Gastroesophageal sphincter (tissue), 4 donors: ENCODE measurements at places on chromosomes 3 and 15.

GRCh38 chr15:90585863-90586262 is 56.1 kb downstream of the CRTC3 start:
- H3K27ac ChIP-seq, result no peak overlapping the region
- no peaks in the 10 kb centered on the region for H3K27me3 ChIP-seq
- H3K36me3 ChIP-seq, result no peaks in the 10 kb centered on the region
- peak; percentile 66 for ATAC-seq
- H3K4me1 ChIP-seq, result peaks cover 2% of the 10 kb centered on the region

DNA sequence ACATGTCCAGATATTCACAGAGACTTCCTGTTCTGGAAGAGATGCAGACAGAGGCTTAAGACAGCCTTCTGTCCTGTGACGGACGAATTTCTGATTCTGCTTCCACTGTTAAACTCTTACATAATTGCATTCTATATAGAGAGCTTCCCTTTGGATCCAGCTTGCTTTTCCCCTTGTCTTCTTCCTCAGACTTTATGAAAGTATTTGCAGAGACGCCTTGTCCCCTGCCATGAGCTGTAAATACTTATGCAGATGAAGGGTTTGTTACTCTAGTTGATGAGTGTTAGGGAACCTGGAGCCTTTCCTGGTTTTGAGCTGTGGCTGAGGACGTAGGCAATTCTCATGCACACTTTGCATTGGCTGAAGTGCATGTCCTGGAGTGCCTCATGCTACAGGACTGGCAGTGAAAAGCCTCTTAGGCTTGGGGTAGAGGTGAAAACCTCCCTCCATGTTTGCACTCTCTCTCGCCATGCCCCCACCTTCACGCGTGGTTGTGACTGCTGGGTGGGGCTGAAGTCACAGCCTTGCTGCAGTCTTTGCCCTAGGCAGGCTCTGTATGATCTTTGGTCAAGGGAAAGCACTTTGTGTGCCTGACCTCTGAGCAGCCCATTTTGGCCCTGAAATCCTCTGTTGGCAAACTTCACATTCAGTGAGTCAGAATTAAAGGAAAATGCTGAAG is 286.6 kb downstream of the PTPRG start:
- no peak overlapping the region for H3K4me3 ChIP-seq
- no peaks in the 10 kb centered on the region for H3K36me3 ChIP-seq
- peaks cover 35% of the 10 kb centered on the region for H3K4me1 ChIP-seq
- peak overlapping the region; percentile 76 for H3K27ac ChIP-seq
- ATAC-seq, result peak; percentile 80

DNA sequence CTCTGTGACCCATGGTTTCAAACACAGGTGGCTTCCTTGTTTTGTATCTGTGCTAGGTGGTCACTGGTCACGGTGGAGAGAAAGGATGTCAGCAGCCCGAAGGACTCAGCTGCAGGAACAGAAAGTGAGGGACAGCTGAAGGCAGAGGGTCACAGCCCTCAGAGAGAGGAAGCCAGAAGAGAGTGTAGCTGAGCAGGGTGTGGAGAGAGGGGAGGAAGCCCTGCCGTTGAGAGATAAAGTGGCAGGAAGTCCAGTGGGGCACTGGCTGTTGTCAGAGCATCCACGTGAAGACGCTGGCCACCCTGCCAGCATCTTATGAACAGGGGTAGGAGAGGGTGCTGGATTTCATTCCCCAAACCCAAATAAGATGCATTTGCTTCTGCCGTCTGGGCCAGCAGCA is 36.9 kb downstream of the LIMD1 start:
- peaks cover 10% of the 10 kb centered on the region for H3K36me3 ChIP-seq
- no peak overlapping the region for H3K4me3 ChIP-seq
- no peak for ATAC-seq
- peaks cover 10% of the 10 kb centered on the region for H3K4me1 ChIP-seq

DNA sequence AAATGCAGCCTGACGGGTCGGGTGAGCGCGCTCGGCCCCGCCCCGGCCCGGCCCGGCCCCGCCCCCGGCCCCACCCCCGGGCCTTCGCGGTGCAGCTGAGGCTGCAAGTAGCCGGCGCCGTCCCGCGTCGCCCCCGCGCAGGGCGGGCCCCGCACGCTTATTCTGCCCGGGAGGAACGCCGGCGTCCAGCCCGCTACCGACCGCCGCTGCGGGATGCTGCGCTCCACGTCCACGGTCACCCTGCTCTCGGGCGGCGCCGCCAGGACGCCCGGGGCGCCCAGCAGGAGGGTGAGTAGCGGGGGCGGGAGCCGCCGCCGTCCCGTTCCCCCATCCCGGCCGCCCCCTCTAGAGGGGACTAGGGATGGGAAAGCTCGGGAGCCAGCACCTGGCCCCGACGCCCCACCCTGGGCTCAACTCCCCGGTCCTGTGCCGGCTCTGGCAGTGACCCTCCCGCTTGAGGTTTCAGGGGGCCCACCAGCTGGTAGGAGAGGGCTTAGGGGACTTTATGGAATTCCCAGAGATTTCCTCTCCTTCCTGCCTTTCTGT is at the start of gene MYZAP:
Gene MYZAP (plus strand): TSS at position 83 of the 546 bp plus-strand sequence. CDS start 131 bp downstream, at position 214.
- ATAC-seq, result peak; percentile 82
- H3K27ac ChIP-seq, result peak within 1 kb of the TSS; percentile 94
- no peaks in the 10 kb centered on the region for H3K27me3 ChIP-seq
- H3K4me3 ChIP-seq, result peak within 1 kb of the TSS; percentile 75
- peaks cover 10% of the 10 kb centered on the region for H3K4me1 ChIP-seq

- no peak overlapping the region for H3K27ac ChIP-seq
- H3K4me3 ChIP-seq, result no peak overlapping the region
- no peaks in the 10 kb centered on the region for H3K4me1 ChIP-seq
- no peaks in the 10 kb centered on the region for H3K27me3 ChIP-seq
- no peaks in the 10 kb centered on the region for H3K36me3 ChIP-seq
Observed at GRCh38 chr15:77517579-77517978, 96.9 kb downstream of the HMG20A start.

- H3K4me3 ChIP-seq, result no peak overlapping the region
- H3K27me3 ChIP-seq, result peaks cover 19% of the 10 kb centered on the region
- no peak overlapping the region for H3K27ac ChIP-seq
- no peaks in the 10 kb centered on the region for H3K4me1 ChIP-seq
- H3K36me3 ChIP-seq, result no peaks in the 10 kb centered on the region
Observed at GRCh38 chr3:51904034-51904823, 1.1 kb upstream of the IQCF1 start.

- H3K27ac ChIP-seq, result peak overlapping the region; percentile 80
- H3K36me3 ChIP-seq, result peaks cover 16% of the 10 kb centered on the region
- peaks cover 24% of the 10 kb centered on the region for H3K4me1 ChIP-seq
- H3K27me3 ChIP-seq, result no peaks in the 10 kb centered on the region
- no peak overlapping the region for H3K4me3 ChIP-seq
Observed at GRCh38 chr3:71110385-71111222, 472.9 kb downstream of the FOXP1 start.

- H3K27ac ChIP-seq, result no peak overlapping the region
- ATAC-seq, result no peak
- no peaks in the 10 kb centered on the region for H3K27me3 ChIP-seq
Observed at GRCh38 chr3:104510131-104510849, 856.4 kb upstream of the ALCAM start.

- no peaks in the 10 kb centered on the region for H3K4me1 ChIP-seq
- H3K27ac ChIP-seq, result no peak overlapping the region
- ATAC-seq, result no peak
- no peaks in the 10 kb centered on the region for H3K36me3 ChIP-seq
- no peaks in the 10 kb centered on the region for H3K27me3 ChIP-seq
Observed at GRCh38 chr3:36776436-36776835, 12.1 kb upstream of the DCLK3 start.

DNA sequence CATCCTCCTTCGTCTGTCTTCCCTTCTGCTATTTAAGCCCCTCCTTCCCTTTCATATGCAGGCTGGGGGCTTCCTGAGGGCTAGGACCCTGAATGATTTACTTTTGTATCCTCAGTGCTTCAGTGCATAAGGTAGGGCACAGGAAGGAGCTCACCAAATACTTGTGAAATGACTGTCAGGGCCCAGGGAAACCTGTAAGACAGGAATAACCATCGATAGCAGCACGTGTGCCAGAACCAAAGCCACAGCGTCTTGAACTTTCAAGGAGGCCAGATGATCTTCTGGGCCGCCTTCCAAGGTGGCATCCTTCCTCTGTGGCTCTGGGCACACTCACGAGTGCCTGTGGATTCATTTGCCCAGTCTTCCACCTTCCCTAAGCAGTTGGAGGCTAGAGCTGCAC is 3.9 kb downstream of the TMED3 start:
- H3K27ac ChIP-seq, result no peak overlapping the region
- no peaks in the 10 kb centered on the region for H3K4me1 ChIP-seq
- peaks cover 66% of the 10 kb centered on the region for H3K36me3 ChIP-seq
- H3K4me3 ChIP-seq, result no peak overlapping the region
- H3K27me3 ChIP-seq, result no peaks in the 10 kb centered on the region
- ATAC-seq, result no peak

DNA sequence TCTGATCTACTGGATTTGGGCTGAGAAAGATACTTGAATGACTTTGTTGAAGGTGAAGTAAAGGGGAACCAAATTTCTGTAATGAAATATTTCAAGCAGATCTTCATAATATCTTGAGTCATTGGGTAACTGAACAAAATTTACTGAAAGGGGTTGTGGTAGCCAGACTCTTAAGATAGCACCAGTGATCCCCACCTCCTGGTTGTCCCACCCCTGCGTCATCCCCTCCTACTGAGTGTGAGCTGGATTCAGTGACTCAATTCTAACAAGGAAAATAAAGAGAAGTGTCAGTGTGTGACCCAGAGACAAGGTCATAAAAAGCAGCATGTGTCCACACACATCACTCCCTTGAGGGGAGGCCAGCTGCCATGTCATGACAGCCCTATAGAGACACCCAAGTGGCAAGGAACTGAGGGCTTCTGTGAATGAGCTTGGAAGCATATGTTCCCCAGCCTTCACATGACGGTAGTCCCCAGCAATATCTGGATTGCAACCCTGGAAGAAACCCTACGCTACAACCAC is 107.1 kb downstream of the MECOM start:
- H3K27me3 ChIP-seq, result no peaks in the 10 kb centered on the region
- ATAC-seq, result no peak
- H3K4me3 ChIP-seq, result no peak overlapping the region
- no peaks in the 10 kb centered on the region for H3K4me1 ChIP-seq

DNA sequence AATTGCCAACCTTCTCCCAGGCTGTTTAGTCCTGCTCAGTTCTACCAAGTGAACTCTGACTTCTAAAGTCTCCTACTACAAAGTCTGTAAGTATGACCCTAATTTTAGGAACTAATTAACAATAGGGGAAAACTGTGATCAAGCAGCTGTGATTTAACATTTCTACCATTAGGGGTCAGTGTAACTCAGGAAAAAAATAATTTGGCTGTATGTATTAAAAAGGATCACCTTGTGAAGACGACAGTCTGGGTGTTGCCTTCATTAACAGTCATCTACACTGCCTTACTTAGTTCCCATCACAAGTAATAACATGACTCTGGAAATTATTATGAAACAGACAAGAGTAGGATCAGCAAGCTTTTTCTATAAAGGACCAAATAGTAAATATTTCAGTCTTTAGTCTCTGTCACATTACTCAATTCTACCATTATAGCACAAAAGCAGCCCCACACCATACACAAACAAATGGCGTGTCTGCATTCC is 4.2 kb upstream of the NPHP3 start:
- H3K27me3 ChIP-seq, result no peaks in the 10 kb centered on the region
- H3K36me3 ChIP-seq, result no peaks in the 10 kb centered on the region
- H3K4me3 ChIP-seq, result no peak overlapping the region
- no peak for ATAC-seq
- H3K4me1 ChIP-seq, result peaks cover 19% of the 10 kb centered on the region

DNA sequence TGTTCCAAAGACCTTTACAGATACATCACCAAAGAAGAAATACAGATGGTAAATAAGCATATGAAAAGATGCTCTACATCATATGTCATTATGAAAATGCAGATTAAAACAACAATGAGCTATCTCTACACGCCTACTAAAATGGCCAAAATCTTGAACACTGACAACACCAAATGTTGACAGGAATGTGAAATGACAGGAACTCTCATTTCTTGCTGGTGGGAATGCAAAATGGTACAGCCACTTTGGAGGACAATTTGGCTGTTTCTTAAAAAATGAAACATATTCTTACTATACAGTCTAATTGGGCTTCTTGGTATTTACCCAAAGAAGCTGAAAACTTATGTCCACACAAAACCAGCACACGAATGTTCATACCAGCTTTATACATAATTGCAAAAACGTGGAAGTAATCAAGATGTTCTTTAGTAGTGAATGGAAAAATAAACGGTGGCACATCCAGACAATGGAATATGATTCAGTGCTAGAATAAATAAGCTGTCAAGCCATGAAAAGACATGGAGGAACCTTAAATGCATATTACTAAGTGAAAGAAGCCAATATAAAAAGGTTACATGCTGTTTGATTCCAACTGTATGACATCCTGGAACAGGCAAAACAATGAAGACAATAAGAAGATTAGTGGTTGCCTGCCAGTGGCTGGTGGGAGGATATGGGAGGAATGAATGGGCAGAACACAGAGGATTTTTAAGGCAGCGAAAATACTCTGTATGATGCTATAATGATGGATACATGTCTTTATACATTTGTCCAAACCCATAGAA is 81.3 kb upstream of the NEDD4 start:
- no peaks in the 10 kb centered on the region for H3K36me3 ChIP-seq
- H3K4me3 ChIP-seq, result no peak overlapping the region
- no peaks in the 10 kb centered on the region for H3K4me1 ChIP-seq
- H3K27me3 ChIP-seq, result no peaks in the 10 kb centered on the region
- H3K27ac ChIP-seq, result no peak overlapping the region
